ENCODE measurements at places on chromosomes 13 and 19.

- peak; percentile 65 for DNase-seq
Observed at GRCh38 chr19:6527893-6528543, 2.8 kb upstream of the TNFSF9 start.

DNA sequence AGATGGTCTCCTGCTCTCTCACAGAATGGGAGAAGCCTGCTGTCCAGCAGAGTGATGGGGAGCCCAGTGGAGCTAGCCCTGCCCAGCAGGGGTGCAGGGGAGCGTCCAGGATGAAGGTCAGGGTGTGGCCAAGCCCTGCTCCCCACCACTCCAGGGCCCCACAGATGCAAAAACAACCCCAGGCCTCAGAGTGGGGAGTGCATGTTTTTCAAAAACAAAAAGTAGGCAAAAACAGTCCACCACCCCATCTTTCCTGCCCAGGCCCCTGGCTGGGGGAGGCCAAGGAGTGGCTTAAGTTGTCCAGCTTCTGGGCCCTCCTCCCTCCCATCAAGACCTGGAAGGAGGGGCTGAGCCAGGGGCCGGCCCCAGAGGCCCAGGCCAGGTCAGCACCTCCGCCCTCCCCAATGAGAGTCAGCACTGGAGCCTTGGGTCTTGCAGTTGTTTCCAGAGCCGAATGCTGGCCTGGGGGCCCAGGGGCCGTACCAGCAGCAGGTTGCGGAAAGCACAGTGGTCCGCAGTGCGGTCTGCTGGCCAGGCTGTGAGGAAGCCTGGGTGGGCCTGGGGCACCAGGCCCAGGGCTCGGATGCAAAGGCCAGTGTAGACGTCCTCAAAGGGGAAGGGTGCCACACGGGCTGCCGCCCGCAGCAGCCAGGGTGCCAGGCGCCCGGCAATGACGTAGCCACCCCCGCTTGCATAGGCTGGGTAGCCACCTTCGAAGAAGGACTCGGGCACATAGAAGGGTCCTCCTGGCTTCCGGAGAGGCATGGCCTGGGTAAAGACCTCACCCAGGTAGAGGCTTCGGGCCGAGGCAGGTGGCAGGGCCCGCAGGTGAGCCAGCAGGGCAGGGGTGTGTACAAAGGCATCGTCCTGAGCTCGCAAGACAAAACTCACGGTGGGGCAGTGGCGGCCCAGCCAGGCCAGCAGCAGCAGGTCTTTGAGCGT is 1.7 kb downstream of the B3GNT8 start:
- DNase-seq: peak; percentile 86

DNA sequence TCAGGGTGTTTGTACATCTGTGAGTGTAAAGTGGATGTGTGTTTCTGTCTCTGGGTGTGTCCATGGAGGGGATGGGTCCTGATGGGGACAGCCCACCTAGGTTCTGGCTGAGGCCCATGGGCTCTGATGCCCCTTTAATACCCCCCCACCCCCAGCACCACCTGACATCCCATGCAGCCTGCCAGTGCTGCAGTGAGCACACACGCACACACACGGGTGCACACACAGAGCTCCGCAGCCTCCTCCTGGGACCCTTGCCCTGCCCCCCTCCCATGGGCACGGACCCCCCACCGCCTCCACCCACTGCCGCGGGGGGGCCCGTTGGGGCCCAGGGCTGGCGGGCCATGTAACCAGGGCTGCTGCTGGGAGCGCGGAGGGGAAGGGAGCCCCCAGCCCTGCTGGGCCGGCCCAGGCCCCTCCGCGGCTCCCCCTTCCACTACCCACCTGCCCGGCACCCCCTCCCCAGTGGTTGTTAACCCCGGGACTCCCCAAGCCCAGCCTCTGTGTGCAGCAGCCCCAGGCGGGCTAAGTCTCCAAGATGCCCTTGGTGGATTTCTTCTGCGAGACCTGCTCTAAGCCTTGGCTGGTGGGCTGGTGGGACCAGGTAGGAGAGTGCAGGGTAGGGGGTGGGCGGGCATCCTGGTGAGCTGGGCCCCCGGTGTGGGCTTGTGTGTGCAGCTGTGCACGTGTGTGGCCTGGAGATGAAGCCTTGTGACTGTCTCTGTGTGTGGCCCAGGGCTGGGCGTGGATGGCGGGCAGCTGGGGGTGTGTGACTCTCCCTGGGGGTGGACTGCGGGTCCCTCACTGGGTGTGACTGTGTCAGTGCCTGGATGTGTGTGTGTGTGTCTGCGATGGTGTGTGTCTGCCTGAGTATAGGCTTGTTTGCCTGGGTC is 32.6 kb downstream of the PDE4A start:
- DNase-seq: peak; percentile 86

DNA sequence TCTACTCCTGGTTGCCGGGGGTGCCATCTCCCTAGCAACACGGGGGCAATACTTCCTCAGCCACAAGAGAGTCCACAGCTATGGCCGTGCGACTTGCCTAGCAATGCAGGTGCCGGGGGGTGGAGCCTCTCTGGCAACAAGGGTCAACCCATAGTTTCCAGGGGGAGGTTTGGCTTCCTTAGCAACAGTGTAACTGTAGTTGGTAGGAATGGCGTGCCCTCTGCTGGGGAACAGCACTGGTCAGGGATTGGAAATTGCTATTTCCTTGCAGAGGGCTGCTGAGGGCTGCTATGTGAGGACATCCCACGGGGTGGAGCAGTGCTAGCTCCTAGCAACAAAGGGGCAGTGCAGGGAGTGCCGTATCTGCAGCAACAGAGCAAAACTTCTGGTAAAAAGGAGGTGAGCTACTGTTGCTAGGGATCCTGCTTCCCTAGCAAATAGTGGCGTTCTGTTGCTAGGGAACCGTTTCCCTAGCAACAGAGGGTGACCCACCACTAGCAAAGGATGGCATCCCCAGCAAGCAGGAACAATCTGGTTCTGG is 7.0 kb upstream of the TMC4 start:
- peak; percentile 93 for DNase-seq

DNA sequence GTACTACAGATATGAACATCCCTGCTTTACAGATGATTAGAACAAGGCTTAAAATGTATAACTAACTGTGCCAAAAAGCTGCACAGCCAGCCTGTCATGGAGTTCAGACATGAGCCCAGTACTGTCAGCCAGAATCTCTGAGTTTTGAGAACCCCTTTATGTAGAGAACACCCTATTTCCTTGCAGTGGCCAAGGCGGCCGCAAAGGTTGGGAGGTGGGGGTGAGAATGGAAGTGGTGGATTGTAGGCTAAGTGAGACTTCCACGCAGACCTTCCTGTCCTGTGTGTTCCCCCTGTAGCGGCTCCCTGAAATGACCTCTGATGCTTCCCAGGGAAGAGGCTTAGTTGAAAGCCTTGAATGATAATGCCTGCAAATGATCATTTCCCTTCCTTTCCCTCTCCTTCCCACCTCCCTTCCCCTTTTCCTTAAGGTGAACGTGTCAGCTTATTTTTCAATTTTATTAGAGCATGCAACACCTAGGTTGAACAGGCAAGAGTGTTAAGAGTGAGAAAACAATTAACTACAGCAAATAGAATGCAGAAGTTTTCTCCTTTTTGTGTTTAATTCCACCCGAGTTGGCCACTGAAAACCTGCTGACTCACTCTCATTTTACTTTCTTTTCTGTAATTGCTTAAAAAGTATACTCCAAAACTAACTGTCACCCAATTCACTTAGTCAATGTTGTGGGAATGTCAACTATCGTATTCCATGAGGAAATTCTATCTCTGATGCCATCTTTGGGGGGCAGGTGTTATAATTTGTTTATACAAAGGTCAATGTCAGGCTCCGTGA is 167.0 kb upstream of the EDNRB start:
- no peak for DNase-seq

- peak; percentile 58 for DNase-seq
Observed at GRCh38 chr13:114339857-114340534, 25.7 kb downstream of the CHAMP1 start.

- DNase-seq: no peak
Observed at GRCh38 chr19:33263325-33264023, 37.8 kb upstream of the SLC7A10 start.

DNA sequence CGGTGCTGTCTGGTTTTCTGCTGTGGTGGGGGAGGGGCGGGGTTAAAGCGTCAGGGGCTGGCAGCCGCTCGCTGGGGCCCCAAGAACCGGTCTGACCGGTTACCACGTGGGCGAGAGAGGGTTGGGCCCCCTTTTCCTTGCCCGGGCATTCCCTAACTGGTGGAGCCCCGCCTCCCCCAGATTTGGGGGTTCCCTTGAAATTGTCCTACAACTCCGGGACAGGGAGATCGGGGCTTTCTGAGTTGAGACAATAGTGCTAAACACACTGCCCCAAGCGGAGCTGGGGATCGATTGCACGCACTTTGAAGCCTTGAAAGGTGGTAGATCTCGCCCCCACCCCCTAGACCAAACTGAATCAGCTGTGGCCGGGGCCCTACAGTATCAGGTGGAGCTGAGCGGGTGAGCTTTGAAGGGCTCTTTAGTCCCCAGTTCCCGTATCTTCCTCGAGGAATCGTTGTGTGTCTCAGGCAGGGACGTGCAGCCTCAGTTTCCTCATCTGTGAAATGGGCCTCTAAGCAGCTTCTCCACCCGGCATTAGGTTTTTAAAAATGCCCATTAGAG is 4.8 kb downstream of the IER2 start:
- DNase-seq: peak; percentile 95

DNA sequence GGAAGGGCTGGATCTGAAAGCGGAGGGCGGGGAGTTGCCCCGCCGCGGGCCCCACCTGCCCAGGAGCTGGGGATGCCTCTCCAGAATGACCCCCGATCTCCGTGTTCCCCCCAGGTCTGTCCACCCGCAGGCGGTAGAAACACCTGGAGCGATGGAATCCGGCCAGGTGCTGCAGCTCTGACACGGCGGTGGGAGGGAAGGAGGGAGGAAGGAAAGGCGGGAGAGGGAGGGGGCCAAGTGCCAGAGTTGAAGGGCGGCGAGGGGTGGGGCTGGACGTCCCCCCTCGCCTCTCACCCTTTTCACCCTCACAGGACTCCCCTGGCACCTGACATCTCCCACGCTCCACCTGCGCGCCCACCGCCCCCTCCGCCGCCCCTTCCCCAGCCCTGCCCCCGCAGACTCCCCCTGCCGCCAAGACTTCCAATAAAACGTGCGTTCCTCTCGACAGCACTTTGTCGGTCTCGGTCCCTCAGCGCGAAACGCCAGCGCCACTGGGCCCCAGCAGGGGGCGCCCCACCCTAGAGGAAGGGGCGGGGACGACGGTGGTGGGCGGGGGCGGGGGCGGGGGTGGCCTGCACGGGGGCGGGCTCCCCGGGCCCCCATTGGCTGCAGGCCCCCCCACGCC is 337 bp upstream of the FXYD7 start:
- peak; percentile 95 for DNase-seq

- DNase-seq: no peak
Observed at GRCh38 chr19:19860756-19861390, 4.8 kb upstream of the ZNF253 start.
